Activated naive CD4-positive, alpha-beta T cell treated with anti-CD3 and anti-CD28 coated beads, Interleukin-2, amount 10 ng/mL, durations not matched to agents 7 days and 5 days (primary cell): ENCODE measurements at places on chromosomes 11 and 22.

GRCh38 chr11:60797846-60798630 is 12.9 kb downstream of the MS4A10 start:
- no peak for DNase-seq

DNA sequence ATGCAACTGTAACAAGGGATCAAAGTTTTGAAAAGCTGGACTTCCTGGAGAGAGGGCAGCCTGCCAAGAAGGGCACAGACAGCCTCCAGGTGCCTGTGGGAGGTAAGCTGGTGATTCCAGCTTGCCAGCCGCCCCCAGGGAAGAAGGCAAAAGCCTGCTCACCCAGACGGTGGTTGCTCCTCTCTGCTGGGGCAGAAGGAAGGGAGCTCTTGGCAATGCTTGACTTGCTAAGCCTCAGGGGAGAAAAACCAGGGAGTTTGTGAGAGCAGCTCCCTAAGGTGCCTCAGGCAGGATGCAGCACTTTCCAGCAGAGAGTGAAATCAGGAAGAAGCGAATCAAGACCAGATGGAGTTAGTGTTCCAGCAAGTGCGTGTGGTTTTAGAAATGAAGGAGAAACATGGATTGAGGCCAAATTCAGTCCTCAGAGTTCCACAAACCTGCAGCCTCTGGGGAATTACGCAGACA is 553.6 kb downstream of the BUD13 start:
- DNase-seq = no peak

- no peak for DNase-seq
Observed at GRCh38 chr11:67286621-67287333, 2.3 kb upstream of the ANKRD13D start.

- DNase-seq = no peak
Observed at GRCh38 chr11:69974528-69974927, 103.6 kb upstream of the ANO1 start.

- no peak for DNase-seq
Observed at GRCh38 chr11:12205330-12205729, 94.9 kb downstream of the MICAL2 start.

DNA sequence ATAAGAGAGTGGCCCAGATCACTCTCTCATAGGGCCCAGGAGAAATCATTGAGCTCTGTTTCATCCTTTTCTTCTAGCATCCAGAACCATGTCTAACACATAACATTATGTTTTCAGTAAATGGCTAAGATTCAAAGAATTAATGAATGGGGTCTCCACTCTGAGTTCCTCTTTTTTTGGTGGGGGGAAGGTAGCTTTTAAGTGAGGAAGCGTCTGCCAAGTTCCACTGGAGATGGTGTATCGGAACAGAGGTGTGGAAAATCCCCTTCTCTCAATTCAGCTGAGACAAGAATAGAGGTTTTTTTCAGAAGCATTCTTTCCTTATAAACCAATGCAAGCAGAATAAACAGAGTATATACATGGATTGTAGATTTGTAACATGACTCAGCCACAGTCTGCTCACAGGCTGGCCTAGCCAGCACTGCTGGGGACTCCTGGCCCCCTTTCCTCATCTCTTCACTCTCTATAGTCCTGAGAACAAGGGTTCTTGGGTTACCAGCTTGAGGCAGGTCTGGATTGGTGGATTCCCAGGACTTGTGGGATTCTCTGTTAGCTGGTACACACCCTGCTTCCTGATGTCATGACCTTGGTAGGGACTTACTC is 97.2 kb downstream of the TRAF6 start:
- DNase-seq = no peak

GRCh38 chr11:123143476-123143875 is 51.6 kb downstream of the CLMP start:
- DNase-seq = no peak

DNA sequence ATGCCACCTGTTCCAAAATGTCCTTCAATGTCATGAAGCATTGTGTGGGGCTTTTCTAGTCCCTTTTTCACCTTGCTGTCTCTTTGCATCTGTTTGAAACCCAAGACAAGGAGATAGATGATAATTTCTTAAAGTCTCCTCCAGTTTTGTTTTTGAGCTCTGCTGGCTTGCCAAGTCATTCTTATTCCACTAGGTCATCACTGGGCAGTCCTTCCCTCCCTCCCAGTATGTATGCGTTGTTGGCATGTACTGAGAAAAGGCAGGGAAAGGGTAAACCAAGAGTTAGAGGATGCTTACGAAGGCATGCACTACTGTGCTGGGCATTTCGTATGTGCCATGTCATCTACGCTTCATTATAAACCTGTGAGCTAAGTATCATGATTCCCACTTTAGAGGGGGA is 78.6 kb downstream of the PARVA start:
- no peak for DNase-seq

- DNase-seq = no peak
Observed at GRCh38 chr11:69304686-69305085, 10.7 kb downstream of the MYEOV start.

- no peak for DNase-seq
Observed at GRCh38 chr11:120184946-120185705, 25.7 kb upstream of the OAF start.

DNA sequence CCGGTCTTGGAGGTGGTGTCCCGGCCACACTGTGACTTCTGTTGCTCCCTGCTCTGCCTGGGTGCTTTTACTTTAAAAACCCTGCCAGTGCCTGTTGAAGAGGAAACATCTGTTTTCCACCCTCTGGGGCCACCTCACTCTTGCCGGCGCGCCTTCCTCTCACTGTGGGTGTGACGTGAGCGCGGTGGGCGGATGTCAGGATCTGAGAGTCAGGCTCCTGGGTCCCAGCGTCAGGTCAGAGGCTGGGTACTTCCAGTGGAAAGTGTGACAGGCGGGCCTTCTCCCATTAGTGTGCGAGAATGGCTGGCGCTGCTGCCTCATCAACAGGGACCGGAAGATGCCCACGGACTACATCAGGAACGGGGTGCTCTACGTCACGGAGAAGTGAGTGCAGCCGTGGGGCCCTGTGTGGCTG is 54.2 kb downstream of the GRAMD4 start:
- peak; percentile 95 for DNase-seq

- no peak for DNase-seq
Observed at GRCh38 chr11:131121426-131122333, 205.4 kb upstream of the SNX19 start.

DNA sequence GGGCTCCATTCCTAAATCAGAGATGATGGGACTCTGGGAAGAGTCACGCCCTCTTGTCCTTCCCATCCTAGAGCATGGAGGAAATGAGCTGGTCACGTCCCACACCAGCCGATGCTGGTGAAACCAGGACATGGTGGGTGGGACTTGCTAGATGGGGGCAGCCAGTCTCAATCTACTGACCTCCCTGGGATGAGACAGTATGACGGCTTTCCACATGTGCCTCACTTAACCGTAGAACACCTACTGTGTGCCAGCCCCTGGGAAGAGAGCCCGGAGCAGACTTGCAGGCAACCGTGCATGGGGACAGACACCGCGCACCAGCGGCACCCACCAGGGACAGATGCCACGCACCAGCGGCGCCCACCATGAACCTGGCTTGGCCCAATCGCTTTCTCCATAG is 3.8 kb downstream of the OSBPL5 start:
- DNase-seq = peak; percentile 20

GRCh38 chr11:122664188-122664587 is 8.7 kb downstream of the UBASH3B start:
- no peak for DNase-seq

DNA sequence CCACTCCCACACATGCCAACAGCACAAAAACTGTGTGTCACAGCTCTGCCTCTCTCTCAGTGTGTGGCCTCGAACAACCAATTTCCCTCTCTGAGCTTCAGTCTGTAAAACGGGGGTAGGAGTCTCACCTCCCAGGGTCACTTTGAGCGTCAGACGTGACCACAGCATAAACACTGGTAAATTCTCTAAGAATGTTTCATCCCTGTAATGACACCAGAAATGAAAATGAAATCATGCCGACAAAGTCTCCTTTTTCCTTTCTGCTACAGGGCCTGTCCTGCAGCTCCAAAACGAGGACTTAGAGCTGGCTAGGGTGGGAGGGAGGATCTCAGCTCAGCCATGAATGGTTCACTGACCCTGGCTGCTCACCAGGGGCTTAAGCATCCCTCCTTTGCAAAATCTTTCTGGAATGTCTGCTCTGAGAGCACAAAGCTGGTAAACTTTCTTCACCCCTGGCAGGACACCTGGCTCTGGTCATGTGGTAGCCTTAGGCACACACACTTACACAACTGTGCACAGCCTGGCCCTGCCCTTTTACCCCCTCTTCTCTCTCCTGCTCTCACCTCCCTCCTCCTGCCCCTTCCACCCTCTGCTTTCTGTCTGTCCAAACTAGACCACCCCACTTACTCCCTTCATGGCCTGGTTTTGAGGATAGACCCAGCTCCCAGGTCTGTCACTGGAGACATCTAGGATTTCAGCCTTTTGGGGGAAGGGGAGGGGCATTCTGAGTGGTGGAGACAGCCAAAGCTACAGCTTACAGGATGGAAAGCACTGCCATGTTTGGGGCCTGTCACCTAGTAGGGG is 12.3 kb upstream of the TSKU start:
- DNase-seq = no peak

- DNase-seq = no peak
Observed at GRCh38 chr22:30220338-30221012, 26.1 kb downstream of the LIF start.

- DNase-seq = no peak
Observed at GRCh38 chr22:47007496-47007895, 245.0 kb downstream of the TBC1D22A start.

DNA sequence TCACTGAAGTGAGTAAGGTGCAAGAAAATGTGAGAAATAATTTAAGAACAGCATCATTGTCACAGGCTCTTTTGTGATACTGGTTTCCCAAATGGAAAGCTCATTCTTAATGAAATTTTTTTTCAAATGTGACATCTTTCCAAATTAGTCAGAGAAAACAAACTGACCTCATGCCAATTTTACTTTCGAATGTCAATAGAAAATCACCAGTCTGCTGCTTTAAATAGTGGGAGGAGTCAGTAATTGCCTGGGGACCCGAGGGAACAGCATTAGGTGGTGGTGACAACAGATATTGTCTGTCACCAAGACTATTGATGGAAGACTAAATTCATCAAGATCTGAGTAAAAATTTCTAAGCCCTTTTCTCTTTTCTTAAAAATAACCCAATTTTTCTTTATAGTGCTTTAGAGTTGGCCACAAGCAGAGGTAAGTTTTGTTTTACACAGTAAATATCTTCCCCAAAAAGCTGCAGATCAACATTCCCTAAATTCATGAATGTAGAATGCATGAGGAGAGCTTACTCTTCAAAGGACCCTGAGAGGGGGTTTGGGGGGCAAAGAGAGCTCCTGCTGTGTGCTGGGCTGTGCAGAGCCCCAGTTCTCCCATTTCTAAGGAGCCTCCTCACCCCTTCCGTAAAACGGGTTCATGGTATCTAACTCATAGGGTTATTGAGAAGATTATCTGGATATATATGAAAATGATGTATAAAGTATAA is 95.1 kb downstream of the PIWIL4 start:
- no peak for DNase-seq

GRCh38 chr11:78497293-78497692 is 77.4 kb downstream of the NARS2 start:
- DNase-seq = no peak

GRCh38 chr11:44693654-44694119 is 33.1 kb upstream of the TSPAN18 start:
- DNase-seq = no peak

- peak; percentile 67 for DNase-seq
Observed at GRCh38 chr11:102438311-102439062, 14.1 kb downstream of the TMEM123 start.

- DNase-seq = no peak
Observed at GRCh38 chr11:66843776-66844495, 695 bp downstream of the RCE1 start.

- no peak for DNase-seq
Observed at GRCh38 chr11:87438416-87438815, 400.7 kb downstream of the TMEM135 start.

- DNase-seq = no peak
Observed at GRCh38 chr22:33402325-33402724, 344.1 kb upstream of the SYN3 start.

DNA sequence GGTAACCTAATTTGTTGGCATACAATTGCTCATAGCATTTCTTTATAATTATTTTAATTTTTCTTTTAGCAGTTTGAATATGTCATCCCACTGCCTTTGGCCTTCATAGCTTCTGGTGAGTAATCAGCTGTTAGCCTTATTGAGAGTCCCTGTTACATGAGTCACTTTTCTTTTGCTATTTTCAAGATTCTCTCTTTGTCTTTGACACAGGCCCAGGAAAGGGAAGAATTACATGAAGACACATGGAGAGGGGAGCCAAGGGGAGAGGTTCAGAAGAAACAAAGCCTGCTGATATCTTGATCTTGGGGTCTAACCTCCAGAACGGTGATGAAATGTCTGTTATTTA is 418.2 kb downstream of the METTL15 start:
- no peak for DNase-seq

DNA sequence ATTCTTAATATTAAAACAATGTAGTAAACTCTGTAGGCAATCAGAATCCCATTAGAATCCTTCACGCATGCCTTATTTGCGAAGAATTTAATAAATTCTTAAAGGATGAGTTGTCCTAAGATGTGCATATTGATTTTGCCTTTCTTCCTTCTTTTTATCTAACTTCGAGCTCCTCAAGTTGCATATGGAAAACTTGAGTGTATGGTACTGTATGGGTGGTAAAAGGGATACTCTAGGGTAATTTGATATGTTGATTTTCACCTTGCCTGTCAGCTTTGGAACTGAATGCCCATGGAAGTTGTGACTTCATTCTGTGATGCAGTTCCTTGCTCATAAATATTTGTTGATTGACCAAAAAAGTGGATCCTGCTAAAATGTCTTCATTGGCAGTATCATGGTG is 193.8 kb downstream of the DDX10 start:
- DNase-seq = no peak

GRCh38 chr22:22838148-22838786 is 49.3 kb upstream of the IGLL5 start:
- DNase-seq = no peak

GRCh38 chr22:42132457-42132856 is 1.8 kb upstream of the CYP2D6 start:
- no peak for DNase-seq

DNA sequence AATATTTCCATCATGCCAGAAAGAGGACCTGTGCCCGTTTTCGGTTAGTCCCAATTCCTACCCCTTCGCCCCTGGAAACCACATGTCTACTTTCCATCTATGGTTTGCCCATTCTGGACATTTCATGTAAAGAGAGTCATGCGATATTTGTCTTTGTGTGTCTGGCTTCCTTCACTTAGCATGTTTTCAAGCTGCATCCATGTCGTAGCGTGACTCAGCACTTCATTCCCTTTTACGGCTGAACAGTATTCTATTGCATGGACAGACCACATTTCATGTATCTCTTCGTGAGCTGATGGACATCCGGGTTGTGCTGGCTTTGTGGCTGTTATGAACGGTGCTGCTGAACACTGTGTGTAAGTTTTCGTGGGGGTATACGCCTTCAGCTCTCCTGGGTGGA is 43.4 kb downstream of the SCUBE1 start:
- DNase-seq = no peak
